Stimulated activated CD4-positive, alpha-beta T cell treated with anti-CD3 and anti-CD28 coated beads, Interleukin-1b, Interleukin-23, amount 100 ng/mL, for 1 hour (primary cell): ENCODE measurements at places on chromosomes 4 and X.

- DNase-seq: no peak
Observed at GRCh38 chr4:147769386-147769785, 37.5 kb downstream of the ARHGAP10 start.

DNA sequence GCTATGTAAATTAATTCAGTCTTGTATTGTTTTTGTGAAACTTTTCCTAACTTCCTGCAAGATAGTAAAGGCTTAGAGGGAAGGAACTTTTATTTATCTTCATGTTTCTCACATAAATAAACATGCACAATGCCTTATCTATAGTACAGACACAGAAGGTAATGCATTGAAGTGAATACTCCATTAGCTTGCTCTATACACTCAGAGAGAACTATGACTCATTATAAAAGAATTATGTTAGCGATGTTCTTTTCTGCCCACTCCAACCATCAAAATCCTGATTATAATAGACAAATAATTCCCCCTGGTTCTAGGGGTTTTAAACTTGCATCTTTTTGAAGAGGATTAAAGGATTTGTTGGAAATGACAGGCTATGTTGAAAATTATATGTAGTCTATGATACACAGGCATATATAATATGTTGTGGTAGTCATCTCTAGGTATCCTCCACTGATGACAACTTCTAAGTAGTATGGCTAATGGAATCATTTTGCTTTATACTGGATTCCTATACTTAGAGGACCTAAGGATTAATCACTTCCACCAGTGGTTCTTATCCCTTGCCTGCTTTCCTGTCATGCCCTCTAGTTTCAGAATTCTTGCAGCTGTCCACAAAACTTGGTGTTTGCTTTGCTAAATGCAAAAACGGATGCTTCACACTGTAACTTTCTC, 115.7 kb downstream of the NDST4 start:
- DNase-seq: no peak

DNA sequence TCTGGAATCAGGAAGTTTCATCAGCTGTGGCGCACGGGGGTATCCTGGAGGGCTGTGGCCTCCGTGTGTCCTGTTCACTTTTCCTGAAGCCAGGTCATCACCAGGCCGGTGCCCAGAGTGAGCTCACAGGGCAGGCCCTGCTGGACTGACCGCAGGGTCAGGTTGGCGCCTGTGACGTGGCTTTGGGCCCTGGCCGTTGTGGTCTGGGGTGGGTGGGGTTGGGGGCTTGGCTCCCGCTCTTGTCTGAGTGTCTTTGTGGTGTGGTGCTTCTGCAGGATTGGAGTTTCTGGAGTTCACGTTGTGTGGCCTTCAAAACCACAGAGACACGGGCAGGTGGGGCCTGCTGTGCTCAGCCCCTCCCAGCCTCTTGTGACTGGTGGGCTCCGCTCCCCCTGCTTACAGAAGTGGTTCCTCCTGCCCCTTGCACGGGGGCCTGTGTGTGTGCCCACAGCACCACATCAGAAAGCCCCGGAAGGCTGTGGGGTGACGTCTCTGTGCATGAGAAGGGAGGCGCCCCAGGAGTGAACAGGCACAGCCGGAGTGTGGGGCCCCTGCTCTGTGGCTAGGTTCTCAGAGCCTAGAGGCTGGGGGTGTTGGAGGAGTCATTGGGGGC, 9.5 kb downstream of the RGS12 start:
- no peak for DNase-seq

- no peak for DNase-seq
Observed at GRCh38 chr4:110733901-110734300, 111.0 kb upstream of the PITX2 start.

GRCh38 chr4:99934891-99935290, 11.5 kb downstream of the DNAJB14 start:
- DNase-seq: no peak

- DNase-seq: no peak
Observed at GRCh38 chr4:162364651-162365050, 200.9 kb upstream of the FSTL5 start.

DNA sequence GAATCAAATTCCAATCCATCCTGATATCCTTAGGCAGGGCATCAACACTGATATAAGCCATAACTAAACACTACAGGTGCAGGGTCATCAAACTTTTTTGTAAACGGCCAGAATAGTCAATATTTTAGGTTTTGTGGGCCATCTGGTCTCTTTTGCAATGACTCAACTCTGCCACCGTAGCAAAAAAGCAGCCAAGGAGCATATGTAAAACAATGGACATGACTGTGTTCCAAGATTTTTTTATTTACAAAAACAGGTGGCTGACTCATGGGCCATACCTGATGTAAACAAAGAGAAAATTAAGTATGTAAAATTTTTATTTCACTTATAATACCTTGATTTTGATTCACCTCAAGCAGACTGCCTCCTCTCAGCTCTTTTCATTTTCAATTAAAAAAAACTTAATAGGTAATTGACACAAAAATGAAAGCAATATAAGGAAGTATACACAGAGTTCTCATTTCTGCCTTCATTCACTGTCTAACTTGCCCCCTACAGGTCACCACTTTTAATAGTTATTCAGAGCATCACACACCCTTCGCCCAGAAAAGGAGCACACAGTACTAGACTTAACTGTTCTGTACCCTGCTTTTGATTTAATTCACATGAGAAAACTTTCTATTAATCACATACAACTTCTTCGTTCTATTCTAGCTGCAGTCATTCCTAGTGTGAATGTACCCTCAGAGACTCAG, 35.3 kb upstream of the GPM6B start:
- DNase-seq: no peak

- DNase-seq: no peak
Observed at GRCh38 chr4:25310803-25311166, 1.8 kb upstream of the ZCCHC4 start.

DNA sequence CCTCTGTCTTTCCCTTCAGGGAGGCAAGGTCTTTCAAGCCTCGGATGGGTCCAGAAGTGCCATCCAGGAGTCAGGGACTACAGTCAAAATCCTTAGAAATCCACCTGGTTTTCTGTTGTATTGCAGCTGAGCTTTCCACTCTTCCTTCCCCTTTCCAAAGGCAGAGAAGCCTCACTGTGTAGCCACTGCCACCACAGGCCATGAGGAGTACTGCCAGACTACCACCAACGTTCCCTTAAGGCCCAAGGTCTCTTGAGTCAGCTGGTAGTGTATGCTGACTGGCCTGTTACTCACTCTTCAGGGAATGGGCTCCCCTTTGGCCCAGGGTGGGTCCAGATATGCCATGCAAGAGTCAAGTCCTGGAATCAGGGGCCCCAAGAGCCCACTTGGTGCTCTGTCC, 1454.1 kb downstream of the PCDH19 start:
- no peak for DNase-seq

DNA sequence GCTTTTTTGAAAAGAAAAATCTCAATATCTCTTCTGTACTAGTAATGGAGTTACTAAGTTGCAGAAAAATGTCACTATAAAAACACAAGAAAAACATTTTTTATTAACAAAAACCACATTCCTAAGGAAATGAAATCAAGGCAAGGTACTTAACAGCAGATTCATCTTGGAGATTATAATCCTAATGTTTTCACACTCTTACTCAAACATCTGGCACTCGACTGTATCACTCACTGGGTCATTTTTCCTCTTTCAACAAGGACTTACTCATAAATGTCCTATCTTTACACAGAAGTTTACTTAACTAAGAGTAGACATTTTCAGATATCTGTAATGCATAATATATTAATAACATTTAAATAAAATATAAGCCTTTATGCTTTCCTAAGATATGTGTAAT, 216.6 kb downstream of the NR3C2 start:
- DNase-seq: no peak

DNA sequence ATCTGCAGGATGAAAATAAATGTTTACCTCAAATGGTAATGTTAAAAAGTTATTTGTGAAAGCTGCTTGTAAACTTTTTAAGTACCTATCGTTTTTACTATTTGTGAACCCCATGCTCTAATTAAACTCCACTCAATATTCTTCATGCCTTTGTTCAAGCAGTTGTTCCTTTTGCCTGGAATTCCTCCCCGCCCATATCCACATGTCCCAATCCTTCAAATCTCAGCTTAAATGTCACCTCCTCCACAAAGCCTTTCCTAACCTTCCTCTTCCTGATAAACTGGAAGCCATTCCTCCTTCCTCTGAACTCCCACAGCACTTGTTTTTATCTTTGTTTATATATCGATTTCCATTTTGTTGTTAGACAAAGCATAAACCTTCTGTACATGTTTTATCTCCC, 2.4 kb downstream of the MORC4 start:
- no peak for DNase-seq

DNA sequence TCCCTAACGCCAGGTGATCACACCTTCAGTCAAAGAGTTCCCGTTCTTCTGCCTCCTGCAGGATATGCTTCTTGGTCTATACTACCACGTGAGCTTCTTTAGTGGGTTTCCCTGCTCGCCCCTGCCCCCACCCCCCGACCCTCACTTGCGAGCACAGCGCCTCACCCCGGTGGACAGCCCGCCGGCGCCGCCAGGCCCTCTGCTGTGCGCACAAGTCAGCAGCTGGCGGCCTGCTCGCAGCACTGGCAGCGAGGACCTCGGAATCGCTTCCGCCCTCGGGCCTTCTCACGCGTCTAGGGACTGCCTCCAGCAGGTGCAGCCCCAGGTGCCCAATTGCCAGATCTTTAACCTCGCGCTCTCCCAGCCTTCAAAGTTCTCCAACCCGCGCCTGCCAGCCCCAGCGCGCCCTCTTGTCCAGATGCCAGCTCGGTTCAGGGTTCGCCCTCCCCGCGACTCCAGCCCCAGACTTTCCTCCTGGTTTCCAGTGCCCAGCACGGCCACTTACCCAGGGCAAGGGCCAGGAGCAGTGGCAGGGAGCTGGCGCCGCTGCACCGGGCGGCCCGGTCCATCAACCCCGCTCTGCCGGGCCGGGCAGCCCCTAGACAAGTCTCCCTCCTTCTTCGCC, 454 bp downstream of the BTC start:
- no peak for DNase-seq

DNA sequence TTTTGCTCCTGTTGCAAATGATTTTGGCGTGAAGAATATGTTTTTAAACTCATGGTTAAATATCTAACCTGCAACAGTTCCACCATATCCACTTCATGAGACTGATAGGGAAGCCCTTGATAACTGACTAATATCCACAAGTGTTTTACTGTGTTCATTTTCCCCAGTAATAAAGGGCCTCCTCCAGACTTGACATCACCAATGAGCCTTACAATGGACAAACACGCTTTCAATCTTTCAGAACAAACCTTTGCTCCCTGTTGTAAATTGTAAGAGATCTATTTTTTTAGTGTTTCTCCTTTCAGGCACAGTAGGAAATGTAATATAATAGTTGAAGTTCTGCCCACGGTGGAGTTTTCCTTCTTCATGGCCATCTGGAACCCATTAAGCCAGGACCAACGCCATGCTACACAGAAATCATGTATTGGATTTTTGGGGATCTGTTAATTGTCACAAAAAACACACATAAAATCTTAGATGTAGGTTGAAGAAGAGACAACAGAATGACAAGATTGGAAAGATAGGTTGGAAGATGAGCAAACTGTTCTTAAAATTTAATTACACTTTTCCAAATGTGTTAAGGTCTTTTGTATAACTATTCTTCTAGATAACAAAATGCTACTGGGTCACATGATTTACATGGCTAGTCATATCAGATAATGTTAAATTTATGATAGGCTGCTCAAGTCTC, 1030.1 kb downstream of the FSTL5 start:
- no peak for DNase-seq

GRCh38 chr4:72375073-72375736, 193.8 kb downstream of the ADAMTS3 start:
- DNase-seq: no peak

DNA sequence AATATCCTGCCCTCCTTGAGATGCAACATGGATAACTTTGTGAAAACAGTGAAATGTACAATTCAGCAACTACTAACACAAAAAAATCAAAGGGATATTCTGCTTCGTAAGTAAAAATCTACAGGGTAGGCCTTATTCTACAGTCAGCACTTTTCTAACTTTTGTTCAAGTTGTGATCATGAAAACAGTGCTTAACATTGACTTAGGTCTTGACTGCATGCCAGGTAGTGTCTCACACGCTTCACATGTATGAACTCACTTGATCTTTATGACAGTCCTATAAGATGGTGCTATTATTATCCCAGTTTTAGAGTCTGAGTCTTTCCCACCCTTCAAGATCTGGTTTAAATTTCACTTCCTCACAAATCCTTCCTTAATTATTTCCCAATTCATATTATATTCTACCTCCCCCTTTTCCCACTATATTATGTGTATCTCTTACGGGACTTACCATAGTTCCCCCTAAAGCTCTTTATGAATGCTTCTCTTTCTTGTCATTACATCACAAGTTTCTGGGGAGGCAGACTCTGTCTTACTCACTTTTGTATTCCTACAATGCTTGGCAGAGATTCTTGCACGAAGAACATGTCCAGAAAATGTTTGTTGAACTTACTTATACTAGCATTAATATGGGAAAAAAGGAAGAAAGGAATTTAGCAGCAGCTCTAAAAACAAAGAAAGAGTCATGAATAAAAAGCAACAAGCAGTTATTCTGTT, 179.8 kb downstream of the SCFD2 start:
- DNase-seq: no peak

DNA sequence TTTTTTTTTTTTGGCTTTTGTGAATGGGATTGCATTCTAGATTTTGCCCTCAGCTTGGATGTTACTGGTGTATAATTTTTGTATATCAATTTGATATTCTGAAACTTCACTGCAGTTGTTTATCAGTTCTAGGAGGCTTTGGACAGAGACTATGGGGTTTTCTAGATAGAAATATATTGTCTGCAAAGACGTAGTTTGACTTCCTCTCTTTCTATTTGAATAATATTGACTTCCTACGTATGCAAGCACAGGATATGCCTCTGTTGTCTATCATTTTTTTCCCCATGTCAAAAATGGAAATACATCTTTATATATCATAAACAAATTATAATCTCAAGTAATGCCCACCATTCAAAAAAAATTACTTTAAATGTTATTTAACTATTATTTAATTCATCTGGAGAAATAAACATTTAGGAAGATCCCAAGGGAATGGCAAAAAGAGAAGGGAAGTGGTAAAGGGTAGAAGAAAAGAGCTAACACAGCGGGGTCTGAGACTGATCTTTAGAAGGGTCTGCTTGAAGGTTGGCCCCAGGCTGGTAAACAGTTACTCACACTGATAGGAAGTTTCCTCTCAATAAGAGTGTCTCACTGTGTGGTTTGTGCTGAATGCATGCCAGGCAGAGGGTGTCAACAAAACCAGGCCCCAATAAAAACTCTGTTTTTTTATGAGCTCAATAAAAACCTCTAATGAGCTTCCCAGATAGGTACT, 35.7 kb downstream of the ZNF518B start:
- no peak for DNase-seq

DNA sequence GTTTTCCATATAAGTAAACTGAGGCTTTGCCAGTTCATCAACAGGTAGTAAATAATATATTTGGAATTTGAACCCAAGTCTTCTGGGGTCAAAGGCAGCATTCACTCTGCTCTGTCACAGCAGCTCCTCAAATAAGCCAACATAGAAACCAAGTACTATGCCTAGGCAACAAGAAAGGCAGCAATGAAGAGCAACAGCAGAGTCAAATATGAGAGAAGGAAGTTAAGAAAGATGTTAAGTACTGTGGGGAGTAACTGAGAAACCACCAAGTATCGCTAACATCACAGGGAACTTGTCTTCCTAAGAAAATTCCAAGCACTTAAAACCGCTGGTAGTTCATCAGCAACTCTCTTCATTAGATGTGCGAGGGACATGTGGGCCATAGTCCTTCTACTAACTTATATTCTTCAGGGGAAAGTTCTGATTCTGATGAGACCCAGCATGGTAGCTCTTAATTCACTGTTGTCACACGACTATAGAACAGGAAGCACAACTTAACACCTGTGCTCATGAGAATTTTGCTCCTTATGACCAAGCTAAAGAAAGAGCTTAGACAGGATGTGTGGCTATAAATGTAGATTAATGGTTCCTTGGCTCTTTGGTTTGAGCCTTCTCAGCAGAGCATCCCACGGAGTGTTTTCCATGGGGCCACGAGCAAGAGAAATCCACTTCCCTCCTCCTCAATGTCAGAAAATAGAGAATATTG, 107.8 kb downstream of the AR start:
- DNase-seq: no peak
